ENCODE measurements at places on chromosomes 12 and 14.

DNA sequence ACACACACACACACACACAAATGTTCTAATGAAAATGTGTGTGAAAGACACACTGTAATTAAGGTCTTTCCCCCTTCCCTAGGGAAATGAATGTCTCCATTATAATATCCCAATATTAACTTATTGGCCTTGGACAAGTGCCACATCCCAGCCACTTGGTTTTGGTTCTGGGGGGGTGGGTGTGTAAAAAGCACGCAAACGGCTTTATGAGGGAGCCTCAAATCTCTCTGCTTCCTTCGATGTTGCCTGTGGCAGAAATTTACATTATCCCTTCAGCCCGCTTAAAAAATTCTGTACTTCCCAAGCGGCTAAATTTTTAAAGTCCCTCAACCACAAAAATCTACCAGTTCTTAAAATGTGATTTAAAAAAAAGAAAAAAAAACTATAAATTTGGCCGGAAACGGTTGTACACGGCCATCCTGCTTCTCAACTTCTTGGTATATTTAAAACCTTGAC, 432 bp downstream of the C14orf93 start:
- DNase-seq = no peak

DNA sequence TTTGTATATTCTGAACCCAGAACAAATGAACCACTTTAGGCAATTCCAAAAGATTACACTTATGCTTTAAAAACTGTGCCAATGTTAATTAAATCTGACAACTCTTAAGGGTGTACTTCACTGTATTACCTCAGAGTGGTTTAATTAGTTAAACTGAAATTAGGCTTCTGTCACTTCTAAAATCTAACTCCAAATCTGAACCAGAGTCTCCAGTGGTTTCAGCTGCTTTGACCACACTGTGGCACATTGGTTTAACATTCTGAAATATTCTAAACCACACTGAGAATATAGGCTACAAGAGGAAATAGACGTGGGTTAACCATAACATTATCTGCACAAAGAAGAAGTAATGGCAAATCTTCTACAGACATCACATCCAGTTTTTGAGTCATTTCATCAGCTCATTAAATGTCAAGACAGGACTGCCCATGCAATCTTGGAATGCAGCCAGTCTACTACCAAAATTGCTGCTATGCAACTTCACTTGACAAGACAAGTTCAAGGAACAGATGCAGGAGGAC, 94.8 kb downstream of the LRP6 start:
- DNase-seq = peak; percentile 84

DNA sequence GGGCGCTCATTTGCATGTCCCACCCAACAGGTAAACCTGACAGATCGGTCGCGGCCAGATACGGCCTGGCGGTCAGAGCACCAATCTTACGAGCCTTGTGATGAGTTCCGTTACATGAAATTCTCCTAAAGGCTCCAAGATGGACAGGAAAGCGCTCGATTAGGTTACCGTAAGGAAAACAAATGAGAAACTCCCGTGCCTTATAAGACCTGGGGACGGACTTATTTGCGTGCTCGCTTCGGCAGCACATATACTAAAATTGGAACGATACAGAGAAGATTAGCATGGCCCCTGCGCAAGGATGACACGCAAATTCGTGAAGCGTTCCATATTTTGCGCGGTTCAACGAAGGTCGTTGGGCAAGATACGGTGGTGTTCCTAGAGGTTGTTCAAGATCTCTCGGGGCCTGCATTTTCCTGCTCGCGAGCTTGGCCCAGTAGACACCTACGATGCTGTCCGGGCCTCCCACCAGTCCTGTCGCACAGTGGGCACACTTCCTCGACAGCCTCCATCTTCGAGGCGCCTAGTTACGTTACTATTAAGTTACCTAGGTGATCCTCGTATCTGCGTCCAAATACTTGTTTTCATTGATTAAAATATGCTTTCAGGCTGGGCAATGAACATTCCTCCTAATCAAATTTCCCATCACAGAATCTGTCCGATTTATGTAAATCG, at the start of gene RNU6-7:
TSS of gene RNU6-7 (plus strand) at position 230 of the 675 bp plus-strand sequence.
- DNase-seq = peak; percentile 17

DNA sequence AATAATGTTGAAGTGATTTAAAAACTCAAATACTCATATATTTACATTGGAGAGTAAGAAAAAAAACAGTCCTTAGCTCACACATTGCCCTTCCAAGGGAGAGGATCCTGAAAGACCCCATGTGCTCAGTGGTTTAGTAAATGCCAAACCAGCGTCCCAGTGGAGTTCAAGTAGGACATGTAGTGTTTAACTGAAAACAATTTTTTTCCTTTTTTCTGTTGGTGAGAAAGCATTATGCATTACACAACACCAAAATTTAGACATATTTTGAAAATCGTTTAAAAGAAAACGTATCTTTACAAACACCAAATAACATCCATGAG, 33.6 kb downstream of the UBR7 start:
- DNase-seq = no peak

GRCh38 chr12:108345716-108346633, 6.9 kb upstream of the CMKLR1 start:
- DNase-seq = no peak

DNA sequence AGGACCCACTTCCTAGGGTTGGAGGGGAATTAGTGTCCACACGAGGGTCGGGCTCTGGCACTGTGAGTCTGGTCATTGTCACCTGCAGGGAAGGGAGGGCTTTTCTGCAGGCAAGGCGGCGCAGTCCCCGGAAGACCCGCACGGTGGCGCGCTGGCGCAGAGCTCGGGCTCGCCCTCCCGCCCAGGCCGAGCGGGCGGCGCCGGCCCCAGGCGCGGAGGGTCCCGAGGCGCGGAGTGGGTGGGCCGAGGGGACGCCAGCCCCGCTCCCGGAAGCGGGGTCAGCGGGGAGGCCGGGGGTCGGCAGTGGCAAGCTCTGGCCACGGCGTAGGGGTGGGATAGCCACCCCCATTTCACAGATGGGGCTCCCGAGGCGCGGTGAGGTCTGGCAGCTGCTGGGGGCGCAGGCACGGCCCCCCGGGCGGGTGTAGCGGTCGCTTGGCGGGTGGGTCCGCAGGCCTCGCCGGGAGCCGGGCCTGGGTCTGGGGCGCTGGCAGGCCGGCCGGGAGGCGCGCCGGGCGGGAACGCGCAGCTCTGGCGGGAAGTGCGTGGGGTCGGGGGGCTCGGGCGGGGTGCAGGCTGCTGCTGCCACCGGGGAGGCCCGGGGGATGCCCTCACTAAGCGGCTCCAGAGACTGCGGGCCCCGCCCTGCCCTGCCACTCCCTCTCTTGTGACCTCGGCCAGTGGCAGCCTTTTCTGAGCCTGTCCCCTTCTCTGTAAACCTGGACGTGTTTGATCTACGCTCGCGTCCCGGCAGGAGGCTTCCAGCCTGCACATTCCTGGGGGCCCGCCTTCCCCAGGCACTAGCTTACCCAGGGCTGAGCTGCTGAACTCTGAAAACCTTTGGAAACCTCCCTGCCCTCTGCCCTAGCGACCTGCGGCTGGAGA, 46.1 kb downstream of the CYP46A1 start:
- peak; percentile 25 for DNase-seq

DNA sequence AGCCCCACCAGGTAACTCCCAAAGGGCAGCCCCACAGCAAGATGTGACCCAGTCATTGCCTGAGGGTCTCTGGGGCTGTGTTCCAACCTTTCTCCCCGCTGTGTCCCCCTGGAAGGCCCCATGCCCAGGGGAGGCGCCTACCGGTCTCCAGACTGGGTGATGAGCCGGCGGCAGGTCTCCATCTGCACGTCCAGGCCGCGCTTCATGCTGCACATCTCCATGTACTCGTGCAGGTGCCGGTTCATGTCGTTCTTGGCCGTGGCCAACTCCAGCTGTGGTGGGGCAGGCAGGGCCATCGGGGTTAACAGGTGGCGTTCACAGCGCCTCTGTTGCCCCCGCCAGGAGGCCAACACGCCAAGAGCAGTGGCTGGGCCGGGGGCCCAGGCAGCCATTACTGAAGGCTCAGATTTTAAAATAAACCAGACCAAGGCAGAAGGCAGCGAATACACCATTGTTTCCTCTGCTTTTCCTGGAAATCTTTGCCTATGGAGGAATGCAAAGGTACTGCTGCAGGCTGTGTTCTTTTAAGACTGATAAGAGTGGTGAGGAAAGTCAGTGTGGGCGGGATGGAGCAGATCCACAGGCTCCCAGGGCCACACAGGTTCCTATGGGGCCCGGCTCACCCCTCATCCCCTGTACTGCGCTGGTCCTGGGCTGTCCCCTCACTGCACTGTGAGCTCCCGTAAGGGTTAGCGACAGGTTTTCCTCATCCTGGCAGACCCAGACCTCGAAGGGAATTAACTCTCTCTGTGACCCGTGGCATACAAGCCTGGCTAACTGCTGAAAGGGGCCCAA, 7.3 kb downstream of the GAPDH start:
- DNase-seq = no peak

- no peak for DNase-seq
Observed at GRCh38 chr12:56300644-56301464, 724 bp upstream of the CS start.

DNA sequence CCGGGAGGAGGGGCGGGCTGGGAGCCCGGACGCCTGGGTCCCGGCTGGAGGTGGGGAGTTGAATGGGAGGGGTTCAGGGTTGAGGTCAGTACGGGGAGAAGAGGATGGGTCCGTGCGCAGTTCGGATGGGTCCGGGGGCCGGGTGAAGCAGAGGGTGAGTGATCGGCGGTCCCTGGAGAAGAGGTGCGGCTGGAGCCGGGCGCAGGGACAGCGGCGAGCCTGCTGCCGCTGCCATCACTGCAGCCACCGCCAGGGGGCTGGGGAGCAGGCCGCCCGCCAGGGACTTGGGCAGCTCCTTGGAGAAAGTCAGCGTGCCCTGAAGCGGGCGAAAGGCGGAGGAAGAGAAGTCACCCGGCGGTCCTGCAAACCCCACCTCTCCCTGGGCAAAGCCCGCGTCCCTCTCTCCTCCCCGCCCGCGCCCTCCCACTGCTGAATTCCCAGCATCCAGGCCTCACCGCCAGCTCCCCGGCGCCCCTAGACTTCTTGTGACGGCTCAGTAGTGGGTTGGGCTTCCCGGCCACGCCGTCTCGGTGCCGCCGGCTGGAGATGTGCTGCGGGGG, 6.0 kb upstream of the GPR84 start:
- peak; percentile 78 for DNase-seq

DNA sequence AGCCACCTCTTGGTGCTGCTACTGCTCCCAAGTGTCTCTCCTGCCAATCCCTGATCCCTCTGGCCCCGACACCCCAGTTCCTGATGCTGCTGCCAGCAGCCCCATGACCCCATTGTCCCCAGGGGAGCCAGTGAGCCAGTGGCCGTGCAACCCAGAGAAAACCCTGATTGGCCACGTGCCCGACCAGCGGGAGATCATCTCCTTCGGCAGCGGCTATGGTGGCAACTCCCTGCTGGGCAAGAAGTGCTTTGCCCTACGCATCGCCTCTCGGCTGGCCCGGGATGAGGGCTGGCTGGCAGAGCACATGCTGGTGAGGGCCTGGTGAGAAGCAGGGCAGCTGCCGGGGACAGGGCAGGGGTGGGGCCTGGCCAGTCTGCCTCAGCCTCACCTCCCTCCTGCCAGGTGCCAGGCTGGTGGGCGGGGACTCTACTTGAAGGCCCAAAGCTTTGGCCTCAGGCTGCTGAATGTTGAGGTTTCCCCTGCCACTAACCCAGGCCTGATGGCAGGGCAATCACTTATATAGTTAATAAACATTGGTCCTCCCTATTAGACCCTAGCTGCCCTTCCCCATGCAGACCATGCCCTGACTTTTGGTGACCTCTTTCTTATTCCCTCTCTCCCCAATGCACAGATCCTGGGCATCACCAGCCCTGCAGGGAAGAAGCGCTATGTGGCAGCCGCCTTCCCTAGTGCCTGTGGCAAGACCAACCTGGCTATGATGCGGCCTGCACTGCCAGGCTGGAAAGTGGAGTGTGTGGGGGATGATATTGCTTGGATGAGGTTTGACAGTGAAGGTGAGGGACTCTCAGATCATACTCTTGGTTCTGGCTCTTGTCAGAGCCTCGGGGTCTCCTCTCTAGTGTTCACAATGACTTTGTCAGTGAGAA, 5.1 kb downstream of the PCK2 start:
- DNase-seq = no peak

- DNase-seq = no peak
Observed at GRCh38 chr12:75848431-75848925, 183.1 kb downstream of the PHLDA1 start.

- peak; percentile 86 for DNase-seq
Observed at GRCh38 chr14:29240066-29240465, 473.5 kb downstream of the FOXG1 start.

- no peak for DNase-seq
Observed at GRCh38 chr14:105409364-105409763, 10.3 kb upstream of the MTA1 start.

GRCh38 chr12:91177381-91177780, 5.2 kb downstream of the DCN start:
- DNase-seq = peak; percentile 80

- DNase-seq = no peak
Observed at GRCh38 chr12:4734625-4735340, 14.6 kb downstream of the GALNT8 start.

Measured in fibroblast of skin of right quadriceps (primary cell).